ENCODE measurements at places on chromosomes 6 and 20. TPM values are rescaled to one million over a fixed set of nuclear protein-coding genes. Genes with fewer than 3 reads are reported as not detected.
A peak's percentile ranks its signal among the peaks of the same experiment; 100 is the strongest.

Gene EMILIN3
- not detected for total RNA-seq

Gene ABRACL
- total RNA-seq = 98.2 TPM

Gene CGA
- total RNA-seq = not detected

Gene PRICKLE4
- not detected for total RNA-seq

Gene ENPP5
- 0.58 TPM for total RNA-seq

DNA sequence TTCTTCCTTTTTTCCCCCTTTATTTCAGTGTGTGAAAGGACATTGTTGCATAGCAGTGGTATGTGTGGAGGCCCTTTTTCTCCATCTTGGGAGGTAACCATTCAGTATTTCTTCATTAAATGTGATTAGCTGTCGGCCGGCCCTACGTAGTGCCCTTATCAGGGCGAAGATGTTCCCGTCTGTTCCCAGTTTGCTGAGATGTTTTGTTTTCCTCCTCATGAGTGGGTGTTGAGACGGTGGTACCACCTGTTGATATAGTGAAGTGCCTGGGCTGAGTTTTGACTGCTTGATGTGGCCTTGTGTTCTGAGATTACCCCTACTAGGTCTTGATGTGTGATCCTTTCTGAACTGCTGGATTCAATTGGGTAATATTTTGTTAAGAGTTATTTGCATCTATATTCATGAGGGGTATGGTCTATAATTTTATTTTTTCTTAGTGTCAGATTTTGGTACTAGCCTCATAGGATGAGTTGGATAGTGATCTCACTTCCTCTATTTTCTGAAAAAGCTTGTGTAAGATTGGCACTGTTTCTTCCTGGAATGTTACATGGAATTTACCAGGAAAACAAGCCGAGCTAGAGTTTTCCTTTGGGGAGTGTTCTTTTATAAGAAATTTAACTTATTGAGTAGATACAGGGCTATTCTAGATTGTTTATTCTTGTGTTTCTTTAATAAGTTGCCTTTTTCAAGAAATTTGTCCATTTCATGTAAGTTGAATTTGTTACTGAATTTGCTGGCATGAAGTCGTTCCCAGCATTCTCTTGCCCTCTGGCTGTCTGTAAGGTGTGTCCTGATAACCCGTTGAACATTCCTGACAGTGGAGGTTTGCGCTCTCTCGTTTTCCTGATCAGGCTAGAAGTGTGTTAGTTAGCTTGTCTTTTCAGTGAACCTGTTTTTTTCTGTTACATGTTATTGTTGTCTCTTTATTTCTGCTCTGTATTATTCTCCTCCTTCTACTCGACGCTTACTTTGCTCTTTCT is 4.3 kb downstream of the MTG2 start:
- H3K4me1 ChIP-seq = peaks cover 26% of the 10 kb centered on the region
- no peaks in the 10 kb centered on the region for H3K27me3 ChIP-seq
- no peak overlapping the region for H3K4me3 ChIP-seq

DNA sequence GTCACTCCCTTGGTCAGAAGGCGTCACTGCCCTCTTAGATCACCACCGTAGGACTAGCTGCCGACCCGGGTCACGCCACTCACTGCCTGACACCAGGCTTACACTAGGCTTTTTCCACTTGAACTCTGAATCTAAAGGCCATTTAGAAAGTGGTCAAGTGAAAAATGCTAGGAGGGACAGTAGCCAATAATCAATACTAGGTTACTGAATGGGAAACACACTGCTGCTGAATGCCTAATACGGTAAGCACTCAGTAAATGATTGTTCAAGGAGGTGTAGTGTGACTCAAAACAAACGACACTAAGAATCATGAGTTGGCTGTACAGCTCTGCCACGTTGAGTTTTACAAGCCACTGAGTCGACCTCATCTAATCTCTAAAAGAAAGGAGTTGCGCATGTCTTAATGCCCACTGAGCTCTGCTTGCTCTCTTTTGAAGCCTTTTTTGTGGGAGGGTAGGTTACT is 760 bp upstream of the IBTK start:
- peak; percentile 55 for DNase-seq
- peaks cover 15% of the 10 kb centered on the region for H3K36me3 ChIP-seq
- peak overlapping the region; percentile 89 for H3K4me3 ChIP-seq
- H3K27ac ChIP-seq = peak overlapping the region; percentile 90
- no peaks in the 10 kb centered on the region for H3K27me3 ChIP-seq

- no peak for DNase-seq
- no peak overlapping the region for H3K27ac ChIP-seq
- no peaks in the 10 kb centered on the region for H3K36me3 ChIP-seq
- H3K27me3 ChIP-seq = no peaks in the 10 kb centered on the region
Observed at GRCh38 chr6:53815381-53816119, 20.7 kb downstream of the LRRC1 start.

GRCh38 chr6:52509281-52510212 is 67.3 kb downstream of the TRAM2 start:
- no peaks in the 10 kb centered on the region for H3K27me3 ChIP-seq
- H3K4me3 ChIP-seq = no peak overlapping the region
- no peak overlapping the region for H3K27ac ChIP-seq
- H3K36me3 ChIP-seq = no peaks in the 10 kb centered on the region

DNA sequence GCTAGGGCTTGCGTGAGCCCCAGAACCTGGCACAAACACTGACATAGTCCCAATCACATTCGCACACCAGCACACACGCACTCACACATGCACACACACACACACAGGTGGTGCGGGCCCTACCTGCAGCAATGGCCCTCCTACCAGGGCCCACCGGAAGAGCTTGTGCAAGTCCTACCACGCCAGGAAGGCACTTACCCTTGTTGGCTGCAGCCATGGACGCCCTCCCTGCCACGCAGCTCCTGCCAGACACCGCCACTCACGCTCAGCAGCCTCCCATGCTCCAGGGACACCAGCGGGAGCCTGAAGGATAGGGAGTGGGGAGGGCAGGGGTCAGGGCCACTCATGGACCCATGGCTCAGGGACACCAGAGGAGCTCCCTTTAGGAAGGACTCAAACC is 7.7 kb downstream of the ADISSP start:
- peaks cover 1% of the 10 kb centered on the region for H3K36me3 ChIP-seq
- no peak overlapping the region for H3K4me3 ChIP-seq
- DNase-seq = no peak
- no peaks in the 10 kb centered on the region for H3K27me3 ChIP-seq
- peaks cover 3% of the 10 kb centered on the region for H3K4me1 ChIP-seq
- no peak overlapping the region for H3K27ac ChIP-seq

- no peak overlapping the region for H3K4me3 ChIP-seq
- no peak overlapping the region for H3K27ac ChIP-seq
Observed at GRCh38 chr6:65569505-65569904, 137.5 kb downstream of the EYS start.

DNA sequence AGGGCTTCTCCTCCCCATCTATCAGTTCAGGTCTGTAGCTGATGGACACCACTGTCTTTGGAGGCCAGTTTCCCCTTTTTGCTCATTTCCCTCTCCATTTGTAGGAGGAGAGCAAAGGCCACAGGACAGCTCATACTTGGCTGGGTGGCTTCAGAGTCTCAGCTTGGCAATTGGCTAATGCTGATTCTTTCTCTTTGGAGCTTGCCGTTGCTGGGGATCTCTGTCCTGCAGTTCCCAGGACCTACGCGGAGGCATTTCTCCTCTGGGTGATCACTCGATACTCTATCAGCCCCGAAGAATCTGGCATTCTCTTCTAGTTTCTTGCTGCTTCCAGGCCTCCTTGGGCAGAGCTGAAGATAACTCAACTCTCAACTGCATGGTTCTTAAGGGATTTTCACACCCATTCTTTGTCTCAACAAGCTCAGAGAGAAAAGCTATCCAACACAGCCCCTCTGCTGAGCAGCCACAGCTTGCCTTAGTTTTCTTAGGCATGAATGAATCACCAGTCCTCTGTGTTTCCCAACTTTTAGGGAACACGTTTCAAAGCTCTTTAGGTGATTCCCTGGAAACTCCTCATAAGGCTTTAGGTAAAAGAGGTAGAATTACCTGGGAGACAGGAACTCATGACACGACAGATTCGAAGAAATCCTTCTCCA is 19.2 kb upstream of the SSR1 start:
- no peak overlapping the region for H3K27ac ChIP-seq
- H3K4me1 ChIP-seq = peaks cover 7% of the 10 kb centered on the region
- H3K36me3 ChIP-seq = no peaks in the 10 kb centered on the region
- no peak overlapping the region for H3K4me3 ChIP-seq
- peaks cover 10% of the 10 kb centered on the region for H3K27me3 ChIP-seq
- DNase-seq = no peak

GRCh38 chr6:50666089-50666488 is 47.2 kb upstream of the TFAP2D start:
- H3K36me3 ChIP-seq = no peaks in the 10 kb centered on the region
- H3K27ac ChIP-seq = no peak overlapping the region
- H3K27me3 ChIP-seq = no peaks in the 10 kb centered on the region

- peak; percentile 78 for DNase-seq
- peaks cover 2% of the 10 kb centered on the region for H3K36me3 ChIP-seq
- H3K27me3 ChIP-seq = peaks cover 14% of the 10 kb centered on the region
- no peak overlapping the region for H3K27ac ChIP-seq
Observed at GRCh38 chr6:35552285-35552917, 39.7 kb upstream of the TULP1 start.

DNA sequence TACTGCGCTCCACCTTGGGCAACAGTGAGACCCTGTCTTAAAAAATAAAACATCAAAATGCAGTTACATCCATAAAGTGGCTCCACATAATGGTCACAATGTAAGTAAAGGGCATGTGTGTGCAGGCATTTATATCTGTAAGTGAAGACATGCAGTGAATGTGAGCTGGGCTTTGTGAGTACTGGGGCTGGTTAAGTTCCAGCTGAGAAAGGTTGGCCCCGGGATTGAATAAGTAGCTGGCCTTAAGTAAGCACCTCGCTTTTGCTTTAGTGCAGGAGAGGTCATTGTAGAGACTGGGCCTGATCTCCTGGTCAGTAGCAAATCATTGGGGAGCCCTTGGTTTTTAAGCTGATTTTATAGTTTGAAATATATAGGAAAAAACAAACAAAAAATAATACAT is 8.0 kb downstream of the QKI start:
- H3K4me3 ChIP-seq = no peak overlapping the region
- DNase-seq = no peak
- H3K4me1 ChIP-seq = peaks cover 27% of the 10 kb centered on the region
- peaks cover 2% of the 10 kb centered on the region for H3K36me3 ChIP-seq

DNA sequence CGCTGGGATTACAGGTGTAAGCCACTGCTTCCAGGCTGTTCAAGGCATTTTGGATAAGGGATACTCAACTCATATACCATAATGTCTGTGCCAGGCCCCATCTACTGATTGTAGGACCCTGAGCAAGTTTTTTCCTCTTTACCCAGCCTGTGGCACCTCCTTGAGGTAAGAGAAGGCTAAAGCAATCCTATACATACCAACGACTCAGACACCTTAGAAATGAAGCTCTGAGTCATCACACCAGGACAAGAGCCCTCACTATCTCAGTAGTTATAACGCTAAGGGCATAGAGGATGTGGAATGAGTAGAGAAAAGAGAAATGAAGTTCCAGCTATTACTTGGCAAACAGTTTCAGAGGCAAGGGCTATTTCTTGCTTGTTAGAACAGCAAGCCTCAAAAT is 16.9 kb downstream of the NDRG3 start:
- peaks cover 31% of the 10 kb centered on the region for H3K4me1 ChIP-seq
- DNase-seq = peak; percentile 49
- H3K27ac ChIP-seq = peak overlapping the region; percentile 45
- H3K36me3 ChIP-seq = peaks cover 2% of the 10 kb centered on the region

- H3K36me3 ChIP-seq = peaks cover 2% of the 10 kb centered on the region
- H3K4me3 ChIP-seq = no peak overlapping the region
- H3K27me3 ChIP-seq = peaks cover 30% of the 10 kb centered on the region
- no peak for DNase-seq
Observed at GRCh38 chr6:169787797-169788196, 36.4 kb downstream of the ERMARD start.

DNA sequence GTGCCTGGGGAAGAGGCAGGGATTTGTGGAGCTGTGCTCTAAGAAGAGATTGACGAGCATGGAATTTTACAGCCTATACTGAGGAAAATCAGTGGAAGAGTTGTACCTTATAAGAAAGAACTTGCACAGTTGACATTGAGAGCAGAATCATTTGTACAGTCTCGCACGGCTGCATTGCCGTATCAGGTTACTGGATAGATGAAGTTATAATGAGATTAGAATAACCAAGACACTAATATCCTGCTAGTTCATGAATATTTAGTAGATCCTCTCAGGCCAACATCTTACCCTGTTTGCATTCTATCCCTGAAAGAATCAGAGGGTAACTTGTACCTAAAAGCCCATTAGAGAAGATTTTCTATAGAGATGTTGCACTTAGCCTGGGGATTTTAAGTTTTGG is 447.1 kb downstream of the PREX1 start:
- no peak overlapping the region for H3K27ac ChIP-seq
- no peaks in the 10 kb centered on the region for H3K4me1 ChIP-seq
- DNase-seq = no peak
- peaks cover 14% of the 10 kb centered on the region for H3K27me3 ChIP-seq
- H3K4me3 ChIP-seq = no peak overlapping the region

- peaks cover 57% of the 10 kb centered on the region for H3K36me3 ChIP-seq
- DNase-seq = no peak
- no peak overlapping the region for H3K4me3 ChIP-seq
Observed at GRCh38 chr20:41061155-41061554, 32.5 kb downstream of the TOP1 start.

- DNase-seq = no peak
- peak overlapping the region; percentile 79 for H3K27ac ChIP-seq
- no peaks in the 10 kb centered on the region for H3K27me3 ChIP-seq
- peaks cover 49% of the 10 kb centered on the region for H3K4me1 ChIP-seq
Observed at GRCh38 chr6:105781248-105781647, 304.9 kb upstream of the PRDM1 start.

DNA sequence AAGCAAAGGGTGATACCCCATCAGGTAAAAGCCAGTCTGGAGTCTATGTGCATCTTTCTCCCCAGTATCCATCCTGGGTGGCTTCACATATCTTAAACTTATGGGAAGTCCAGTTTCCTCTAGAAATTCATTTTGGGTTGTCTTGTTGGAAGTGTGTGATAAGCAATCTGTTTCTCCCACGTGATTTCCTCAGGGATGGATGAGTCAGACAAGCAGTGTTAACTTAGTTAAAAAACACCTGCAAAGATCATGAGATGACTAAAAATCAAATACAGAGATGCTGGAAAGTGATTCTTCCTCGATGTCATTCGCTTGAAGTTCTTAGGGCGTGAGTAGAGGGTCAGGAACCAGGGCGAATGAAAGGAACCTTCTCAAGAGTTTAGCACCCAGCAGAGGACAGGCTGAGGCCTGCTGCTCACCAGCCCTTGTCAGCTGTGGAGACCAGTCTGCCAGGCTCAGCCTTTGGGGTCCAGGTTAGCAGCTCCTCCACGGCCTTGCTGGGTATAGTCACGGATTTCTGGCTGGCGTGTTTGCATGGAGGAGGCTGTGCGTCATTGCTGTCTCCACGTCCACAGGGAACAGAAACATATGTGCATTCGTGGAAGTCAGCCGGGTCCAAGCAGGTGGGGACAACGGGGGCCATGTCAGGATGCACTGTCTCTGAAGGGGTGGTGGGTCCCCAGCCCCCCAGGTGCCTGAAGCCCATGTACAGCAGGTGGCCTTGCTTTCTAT is 2.8 kb upstream of the PNPLA1 start:
- H3K27ac ChIP-seq = no peak overlapping the region
- no peak for DNase-seq
- no peaks in the 10 kb centered on the region for H3K36me3 ChIP-seq
- peaks cover 23% of the 10 kb centered on the region for H3K27me3 ChIP-seq

Data from activated CD8-positive, alpha-beta memory T cell treated with anti-CD3 and anti-CD28 coated beads, Interleukin-2, amount 10 ng/mL, durations not matched to agents 7 days and 5 days (primary cell).